Motor neuron (in vitro differentiated cells): ENCODE measurements at places on chromosomes 4 and X.

- ATAC-seq, result no peak
These were observed 187.3 kb upstream of the CXCL13 start for GRCh38 chr4:77418333-77418732.

DNA sequence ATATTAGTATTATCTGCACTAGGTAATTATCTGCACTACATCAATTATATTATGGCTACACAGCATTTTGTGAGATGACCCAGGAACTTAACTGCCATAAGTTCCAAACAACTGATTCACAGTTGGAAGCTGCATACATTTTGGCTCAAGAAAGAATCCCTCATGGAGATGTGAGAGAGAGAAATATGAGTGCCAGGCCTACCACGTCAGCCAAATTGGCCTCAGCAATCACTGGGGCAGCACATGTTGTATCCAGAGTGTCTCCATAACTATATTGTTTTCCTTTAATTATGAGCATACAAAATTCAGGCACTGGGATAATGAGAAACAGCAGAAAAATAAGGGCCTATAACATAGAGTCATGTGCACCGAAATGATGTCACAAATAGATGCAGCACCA is 174.2 kb upstream of the DMD start:
- ATAC-seq, result no peak

DNA sequence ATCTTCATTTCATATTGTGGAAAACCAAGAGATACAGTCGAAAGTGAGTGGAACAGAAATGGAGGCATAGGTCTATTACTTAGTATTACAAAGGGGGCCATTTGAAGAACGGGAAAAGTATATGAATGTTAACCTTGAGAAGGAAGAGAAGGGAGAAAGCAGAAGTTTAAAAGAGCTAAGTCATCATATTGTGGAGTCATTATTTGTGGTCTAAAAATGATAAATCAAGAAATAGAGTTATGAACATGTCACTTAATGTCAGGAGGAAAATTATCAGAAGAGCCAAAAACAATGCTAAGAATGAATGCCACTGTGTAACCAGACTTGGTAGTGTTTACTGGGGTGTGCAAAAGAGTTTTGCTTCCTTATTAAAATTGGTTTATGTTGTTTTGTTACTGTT is 589.5 kb upstream of the LCORL start:
- no peak for ATAC-seq

DNA sequence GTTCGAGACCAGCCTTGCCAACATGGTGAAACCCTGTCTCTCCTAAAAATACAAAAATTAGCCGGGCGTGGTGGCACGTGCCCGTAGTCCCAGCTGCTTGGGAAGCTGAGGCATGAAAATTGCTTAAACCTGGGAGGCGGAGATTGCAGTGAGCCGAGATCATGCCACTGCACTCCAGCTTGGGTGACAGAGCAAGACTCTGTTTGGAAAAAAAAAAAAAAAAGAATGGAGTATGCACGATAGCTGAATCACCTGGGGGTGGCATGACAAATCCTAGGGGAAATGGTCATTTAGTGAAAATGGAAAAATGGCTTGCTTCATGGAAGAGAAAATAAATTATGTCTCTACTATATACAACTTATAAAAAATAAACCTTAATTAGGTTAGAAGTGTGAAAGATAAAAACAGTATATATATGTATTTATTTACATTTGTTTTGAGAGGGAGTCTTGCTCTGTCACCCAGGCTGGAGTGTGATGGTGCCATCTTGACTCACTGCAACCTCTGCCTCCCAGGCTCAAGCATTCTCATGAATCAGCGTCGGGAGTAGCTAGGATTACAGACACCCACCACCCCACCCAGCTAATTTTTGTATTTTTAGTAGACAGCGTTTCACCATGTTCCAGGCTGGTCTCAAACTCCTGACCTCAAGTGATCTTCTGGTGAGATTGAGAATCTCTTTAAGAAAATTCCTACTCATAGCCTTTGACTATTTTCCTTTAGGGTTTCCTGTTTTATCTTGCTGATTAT is 19.3 kb upstream of the ING2 start:
- ATAC-seq, result peak; percentile 48

- no peak for ATAC-seq
These were observed 29.0 kb downstream of the LRBA start for GRCh38 chr4:150986085-150986484.

- ATAC-seq, result no peak
These were observed 294.3 kb upstream of the BOD1L1 start for GRCh38 chr4:13921805-13922204.

DNA sequence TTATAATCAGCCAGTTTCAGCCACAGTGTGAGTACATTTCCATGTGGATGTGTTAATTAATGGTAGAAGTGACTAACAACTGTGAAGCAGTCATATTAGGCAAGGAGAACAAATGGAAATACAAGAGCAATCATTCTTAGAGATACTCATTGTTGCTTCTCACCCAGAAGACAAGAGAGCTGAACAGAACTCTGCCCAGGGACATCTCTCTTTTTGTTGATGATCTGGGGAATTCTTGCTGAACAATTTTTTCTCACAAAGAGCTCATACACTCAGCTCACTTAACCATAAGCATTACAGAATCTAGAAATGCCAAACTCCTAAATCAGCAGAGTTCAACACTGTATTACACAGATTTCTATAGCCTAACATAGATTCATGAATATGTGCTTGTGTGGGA is 150.1 kb downstream of the COMMD8 start:
- ATAC-seq, result peak; percentile 75

- ATAC-seq, result no peak
These were observed 36.4 kb upstream of the PPA2 start for GRCh38 chr4:105510245-105510644.

- ATAC-seq, result no peak
These were observed 76.4 kb downstream of the CLCN4 start for GRCh38 chrX:10233173-10233572.

GRCh38 chr4:17817027-17817426 is 6.2 kb downstream of the NCAPG start:
- ATAC-seq, result peak; percentile 80

GRCh38 chrX:153763989-153764755 is at the start of gene PLXNB3:
TSS of gene PLXNB3 (plus strand) at chrX:153764249. CDS start at chrX:153765536, 1,287 bp downstream.
- ATAC-seq, result peak; percentile 2

DNA sequence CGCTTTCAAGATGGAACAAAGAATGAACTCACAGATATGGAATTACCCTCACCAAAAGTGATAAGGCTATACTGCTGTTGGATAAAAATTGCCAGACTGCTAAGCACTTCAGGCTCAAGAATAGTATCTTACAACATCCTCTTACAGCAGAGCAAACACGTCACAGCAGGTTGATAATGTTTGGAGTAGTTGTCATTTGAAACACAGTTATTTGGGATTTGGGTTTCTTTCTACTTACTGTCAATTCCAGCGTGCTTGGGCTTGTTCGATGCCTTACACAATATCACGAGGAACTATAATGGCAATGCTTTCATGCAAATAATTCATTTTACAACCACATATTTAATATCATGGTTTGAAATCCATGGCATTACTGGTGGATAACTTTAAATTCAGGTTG is 1223.7 kb upstream of the AGA start:
- ATAC-seq, result no peak

DNA sequence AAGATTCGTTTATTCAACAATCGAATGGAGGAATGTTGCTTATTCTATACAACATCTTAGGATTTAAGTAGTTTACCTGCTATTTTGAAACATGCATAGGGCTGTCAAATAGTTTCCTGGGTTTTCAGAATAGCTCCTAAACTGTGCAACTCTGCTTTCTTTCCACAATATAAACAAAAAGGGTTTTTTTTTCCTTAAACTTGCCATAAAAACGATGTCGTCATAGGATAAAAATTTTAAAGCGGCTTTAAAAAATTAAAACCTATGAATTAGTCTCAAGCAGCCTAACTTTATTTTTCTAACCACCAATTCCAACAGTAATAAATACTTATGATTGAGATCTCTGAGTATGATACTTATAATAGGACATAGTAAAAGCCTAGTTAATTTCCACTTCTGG is 21.6 kb upstream of the STIM2 start:
- no peak for ATAC-seq

DNA sequence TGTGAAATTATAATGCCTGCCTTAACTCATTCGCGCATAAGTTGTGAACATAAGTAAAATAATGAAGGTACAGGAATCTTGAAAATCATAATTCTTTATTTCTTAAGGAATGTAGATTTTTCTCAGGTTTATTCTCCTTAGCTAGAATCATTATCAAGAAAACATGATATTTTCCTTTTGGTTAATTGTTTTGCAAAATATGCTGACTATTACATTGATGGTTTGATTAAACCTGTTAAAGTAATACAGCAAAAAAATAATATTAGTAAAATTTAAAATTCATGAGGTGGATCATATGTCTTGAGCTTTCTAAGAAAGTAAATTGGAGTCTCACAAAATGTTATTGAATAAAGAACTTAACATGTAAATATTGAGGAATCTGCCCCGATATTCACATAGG is 178.7 kb upstream of the TRAM1L1 start:
- ATAC-seq, result no peak
